Neuronal stem cell (in vitro differentiated cells): ENCODE measurements at places on chromosomes 2 and 18.
A peak's percentile ranks its signal among the peaks of the same experiment; 100 is the strongest.

- no peak for DNase-seq
These were observed 529 bp downstream of the SEMA4C start for GRCh38 chr2:96869281-96869821.

DNA sequence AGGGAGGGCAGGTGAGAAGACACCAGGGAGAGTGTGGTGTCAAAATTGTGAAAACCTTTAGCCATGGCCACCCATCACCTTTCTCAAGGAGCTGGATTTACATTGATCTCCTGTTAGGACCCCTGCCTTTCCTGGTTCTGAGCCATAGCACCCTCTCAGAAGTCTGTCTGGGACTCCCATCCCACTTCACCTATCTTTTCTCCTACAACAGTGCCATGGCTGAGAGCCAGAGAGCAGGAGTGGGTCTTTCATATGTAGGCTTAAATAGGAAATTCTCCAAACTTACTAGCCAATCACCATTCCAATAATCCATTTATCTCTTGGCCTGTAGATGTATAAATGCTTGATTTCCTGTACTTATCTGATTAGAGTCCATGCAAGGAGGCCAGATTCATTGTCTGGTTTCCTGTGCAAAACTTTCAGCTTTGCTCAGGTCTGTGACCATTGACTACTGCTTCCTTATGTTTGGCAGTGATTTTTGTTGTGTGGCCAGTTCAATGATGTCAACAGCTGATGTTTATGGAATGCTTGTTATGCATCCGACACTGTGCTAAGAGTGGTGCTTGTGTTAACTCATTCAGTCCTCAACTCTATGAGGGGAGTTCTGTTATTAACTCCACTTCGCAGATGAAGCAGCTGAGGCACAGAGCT lies 57.6 kb upstream of the IGFBP5 start:
- no peak for DNase-seq

DNA sequence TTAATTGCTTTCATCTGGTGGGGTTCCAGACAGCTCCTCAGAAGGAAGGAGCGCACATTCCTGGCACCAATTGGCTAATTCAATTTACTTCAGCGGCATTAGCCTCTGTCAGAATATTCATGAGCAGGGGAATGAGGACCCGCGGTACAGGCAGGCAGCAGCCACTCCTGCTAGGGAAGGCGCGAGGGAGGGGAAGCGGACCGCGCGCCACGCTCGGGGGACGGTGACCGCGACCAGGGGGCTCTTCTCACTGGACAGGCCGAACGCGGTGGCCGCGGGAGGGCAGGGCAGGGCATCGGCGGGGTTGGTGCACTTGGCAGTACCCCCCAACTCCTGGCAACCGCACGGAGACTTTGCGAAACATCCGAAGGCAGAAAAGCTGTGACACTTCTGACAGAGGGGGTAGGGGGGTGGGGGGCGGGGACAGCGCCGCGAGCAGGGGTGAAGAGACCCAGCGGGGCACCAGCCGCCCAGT lies at the start of gene CDH20:
Gene CDH20, plus strand, starts transcription at position 160 of the 475 bp plus-strand sequence.
- DNase-seq = peak; percentile 27

- DNase-seq = no peak
These were observed 853.8 kb downstream of the TMEM182 start for GRCh38 chr2:103615611-103616105.

- no peak for DNase-seq
These were observed 117.6 kb upstream of the FOSL2 start for GRCh38 chr2:28274911-28275685.

DNA sequence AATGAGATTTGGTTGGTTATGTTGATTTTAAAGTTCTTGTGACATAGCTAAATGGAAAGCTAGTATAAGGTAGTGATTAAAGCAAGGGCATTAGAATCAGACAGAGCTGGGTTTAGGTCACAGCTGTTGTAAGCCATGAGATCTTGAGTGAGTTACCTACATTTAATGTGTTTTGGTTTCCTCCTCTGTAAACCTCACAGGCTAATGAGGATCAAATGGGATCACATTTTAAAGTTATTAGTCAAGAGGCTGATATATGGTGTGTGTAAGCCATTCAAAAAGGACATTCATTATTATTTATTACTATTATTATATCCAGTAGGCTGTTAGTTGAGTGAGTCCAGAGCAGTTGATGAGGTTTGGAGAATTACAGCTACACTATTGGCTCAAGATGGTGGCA lies 416.2 kb downstream of the IRS1 start:
- no peak for DNase-seq

GRCh38 chr18:63951302-63951705 lies 2.2 kb downstream of the HMSD start:
- DNase-seq = no peak

DNA sequence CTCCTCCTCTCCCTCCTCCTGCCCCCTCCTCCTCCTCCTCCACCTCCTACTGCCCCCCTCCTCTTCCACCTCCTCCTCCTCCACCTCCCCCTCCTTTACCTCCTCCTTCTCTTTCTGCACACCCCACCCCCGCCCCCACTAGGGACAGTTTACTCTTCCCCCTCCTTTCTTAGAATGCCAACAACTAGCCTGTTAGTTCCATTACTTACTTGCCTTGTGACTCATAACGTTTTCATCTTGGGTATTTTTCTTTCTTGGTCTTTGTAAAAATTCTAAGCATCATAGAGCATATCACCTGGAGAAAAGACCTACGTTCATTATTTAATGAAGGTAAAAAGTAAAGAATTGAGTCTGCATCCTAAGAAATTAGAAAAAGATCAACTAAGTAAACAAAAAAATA lies 165.3 kb downstream of the NEDD4L start:
- DNase-seq = no peak

DNA sequence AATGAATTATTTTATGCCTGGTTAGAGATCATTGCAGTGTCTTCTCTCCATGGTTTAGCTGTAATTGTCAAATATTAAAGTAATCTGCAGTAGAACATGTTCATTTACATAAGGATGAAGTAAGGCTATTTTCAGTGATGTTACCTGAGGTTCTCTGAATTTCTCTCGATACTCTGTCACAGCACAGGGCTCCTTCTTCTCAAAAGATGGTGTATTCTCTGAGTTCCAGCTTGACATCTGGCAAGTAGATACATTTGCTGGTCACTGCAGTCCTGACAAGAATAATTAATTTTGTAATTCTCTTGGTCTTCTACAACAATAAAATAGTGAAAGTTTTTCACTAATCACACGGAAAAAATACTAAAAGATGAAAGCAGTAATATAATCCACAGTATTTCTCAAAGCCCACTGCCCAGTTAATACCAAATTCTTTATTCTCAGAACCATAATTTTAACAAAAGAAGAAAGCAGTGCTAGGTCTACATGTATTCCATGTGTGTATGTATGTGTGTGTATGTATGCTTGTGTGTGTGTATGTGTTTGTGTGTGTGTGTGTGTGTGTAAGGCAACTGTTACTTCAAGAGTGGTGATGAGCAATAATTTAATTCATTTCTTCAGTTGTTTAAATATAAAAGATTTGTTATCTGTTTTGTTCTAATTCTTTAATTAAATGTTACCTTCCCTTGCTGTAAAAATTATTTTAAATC lies 1165.5 kb upstream of the SLC39A10 start:
- no peak for DNase-seq

- DNase-seq = no peak
These were observed 139.3 kb downstream of the KLHL29 start for GRCh38 chr2:23524261-23524706.

- DNase-seq = no peak
These were observed 77.7 kb upstream of the MAP4K3 start for GRCh38 chr2:39514825-39515224.

DNA sequence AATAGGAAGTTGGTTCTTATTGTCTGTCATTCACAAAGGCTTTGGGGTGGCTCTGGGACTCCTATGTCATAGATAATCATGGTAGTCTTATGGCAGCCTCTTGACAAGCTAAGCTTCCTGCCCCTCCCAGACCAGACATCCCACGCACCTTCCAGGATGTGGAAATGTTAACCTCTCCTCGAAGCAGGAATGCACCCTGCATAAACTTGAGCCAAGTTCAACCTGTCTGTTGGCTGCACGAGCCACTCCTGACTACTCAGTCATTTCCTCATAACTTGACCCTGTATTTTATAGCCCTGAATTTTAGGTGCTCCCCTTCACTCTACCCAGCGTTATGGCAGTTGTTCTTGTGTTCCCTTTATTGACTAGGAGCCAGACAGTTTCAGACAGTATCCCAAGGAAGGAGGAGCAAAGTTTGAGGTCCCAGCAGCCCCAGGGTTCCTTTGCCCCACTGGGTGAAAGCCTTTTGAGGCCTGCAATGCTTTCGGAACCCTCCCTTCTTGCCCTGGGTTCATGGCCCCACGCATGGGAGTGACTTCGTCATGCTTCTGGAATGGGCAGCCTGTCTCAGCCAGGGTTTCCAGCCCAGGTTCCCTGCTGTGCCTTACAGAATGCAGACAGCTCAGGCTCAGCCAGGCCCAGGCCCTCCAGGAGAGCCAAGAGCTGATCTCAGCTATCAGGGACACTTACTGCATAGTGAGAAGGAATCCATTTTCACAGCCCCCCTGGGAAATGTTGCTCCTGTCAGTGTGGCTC lies 15.6 kb upstream of the INO80C start:
- DNase-seq = no peak

DNA sequence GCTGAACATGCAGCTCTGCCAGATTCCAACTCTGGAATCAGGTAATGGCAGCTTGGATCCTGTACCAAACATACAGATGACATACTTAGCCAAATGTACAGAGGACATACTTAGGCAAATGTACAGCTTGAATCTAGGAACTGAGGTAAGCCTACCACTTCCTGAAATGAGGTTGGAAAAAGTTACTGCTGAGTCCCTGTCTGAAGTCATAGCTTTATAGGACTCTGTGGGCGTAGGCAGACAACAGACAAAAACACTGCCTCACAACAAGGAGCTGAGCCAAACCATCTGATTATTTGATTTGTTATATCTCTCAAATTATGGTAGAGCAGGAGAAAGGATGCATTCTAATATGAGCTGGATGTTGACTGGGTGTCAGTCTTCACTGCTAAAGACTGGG lies 290.2 kb upstream of the TCF4 start:
- DNase-seq = no peak

GRCh38 chr18:74803769-74804168 lies 206.1 kb downstream of the ZNF407 start:
- DNase-seq = no peak

DNA sequence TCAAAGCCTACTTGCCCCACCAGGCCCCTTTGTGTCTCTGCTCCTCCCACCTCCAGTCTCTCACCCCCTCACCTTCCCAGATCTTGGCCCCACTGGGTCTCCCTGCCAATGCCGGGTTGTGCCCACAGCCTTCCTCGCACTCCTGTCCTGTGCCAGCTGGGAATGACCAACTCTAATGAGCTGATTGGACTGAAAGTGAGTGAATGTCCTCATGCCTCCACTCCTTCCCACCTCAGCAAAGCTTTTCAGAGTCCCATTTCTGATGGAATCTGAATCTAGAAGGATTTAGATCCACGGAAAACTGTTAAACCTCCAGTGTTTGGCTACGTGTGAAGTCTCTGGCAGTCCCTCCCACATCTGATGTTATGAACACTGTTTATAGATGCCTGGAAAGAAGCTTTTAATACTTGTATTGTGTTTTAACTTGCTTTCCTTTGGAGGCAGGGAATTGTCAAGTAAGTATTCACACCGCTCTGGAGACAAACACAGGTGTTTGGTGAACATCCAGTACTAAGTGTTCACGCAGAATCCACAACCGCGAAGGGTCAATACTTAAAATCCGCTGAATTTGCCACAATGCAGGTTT lies 103.9 kb downstream of the RTN4 start:
- DNase-seq = no peak

- peak; percentile 20 for DNase-seq
These were observed 7.3 kb upstream of the PLEK start for GRCh38 chr2:68357605-68358337.

DNA sequence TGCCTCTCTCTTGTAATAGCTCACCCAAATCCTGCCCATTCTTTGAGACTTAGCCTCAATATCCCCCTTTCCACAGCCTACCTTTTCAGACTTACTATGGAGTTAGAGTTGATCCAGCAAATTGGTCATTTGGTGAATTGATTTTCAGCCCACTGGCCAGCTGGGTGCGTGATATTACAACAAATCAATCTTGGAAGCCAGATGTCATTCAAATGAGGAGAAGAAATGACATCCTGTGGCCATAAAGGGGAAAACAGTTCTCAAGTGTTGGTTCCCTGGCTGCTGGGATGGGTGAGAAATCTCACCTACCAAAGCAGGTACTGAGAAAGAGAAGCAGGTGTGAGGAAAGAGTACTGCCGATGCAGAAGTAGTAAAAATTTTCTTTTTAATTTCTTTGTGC lies 36.7 kb upstream of the FOXI3 start:
- no peak for DNase-seq

- DNase-seq = no peak
These were observed 19.0 kb downstream of the CROCC2 start for GRCh38 chr2:240925191-240925567.

DNA sequence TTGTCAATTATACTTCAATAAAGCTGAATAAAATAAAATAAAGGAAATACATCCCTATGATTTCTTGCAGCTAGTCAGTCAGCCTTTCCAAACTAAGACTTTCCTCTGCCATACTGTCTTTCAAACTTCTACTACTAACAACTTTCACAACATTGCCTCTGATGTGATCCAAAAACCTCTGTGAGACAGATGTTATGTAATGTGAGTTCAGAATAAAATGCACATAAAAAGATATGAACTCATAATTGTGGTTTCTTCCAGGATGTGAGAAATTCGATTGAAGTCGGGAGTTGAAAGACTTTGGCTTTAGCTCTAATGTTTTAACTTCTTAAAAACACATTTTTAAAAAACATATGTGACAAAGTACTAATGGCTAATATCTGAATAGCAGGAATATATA lies 98.7 kb downstream of the PIGN start:
- no peak for DNase-seq

- no peak for DNase-seq
These were observed 84.2 kb downstream of the NCKAP5 start for GRCh38 chr2:133484106-133484505.

GRCh38 chr2:70994699-70995425 lies at the start of gene TEX261:
TSS of gene TEX261 (minus strand) at chr2:70994873. CDS start at chr2:70994757, 116 bp downstream.
- DNase-seq = peak; percentile 84

GRCh38 chr2:20186078-20186854 lies 38.7 kb downstream of the SDC1 start:
- no peak for DNase-seq

GRCh38 chr2:217652761-217653639 lies 349.8 kb downstream of the TNS1 start:
- no peak for DNase-seq

GRCh38 chr2:234172066-234172465 lies 121.6 kb downstream of the SPP2 start:
- DNase-seq = no peak

- no peak for DNase-seq
These were observed 90.7 kb upstream of the ITGA6 start for GRCh38 chr2:172336681-172337080.

GRCh38 chr18:38520786-38521185 lies 955.2 kb upstream of the CELF4 start:
- no peak for DNase-seq

GRCh38 chr2:216144857-216145256 lies 35.7 kb downstream of the XRCC5 start:
- DNase-seq = no peak

GRCh38 chr2:164560181-164560792 lies 61.0 kb downstream of the GRB14 start:
- peak; percentile 18 for DNase-seq
